Renal cortical epithelial cell (primary cell): ENCODE measurements at places on chromosomes 5 and 9. TPM values are rescaled to one million over a fixed set of nuclear protein-coding genes. Genes with fewer than 3 reads are reported as not detected.

PAEP gene
- total RNA-seq = not detected in 2 replicates

TPPP gene
- total RNA-seq = 0.17 and 0.25 TPM in 2 replicates

TNC gene
- 215 and 425 TPM in 2 replicates for total RNA-seq

PTGER4 gene
- 1.6 and 13.5 TPM in 2 replicates for total RNA-seq

ACTBL2 gene
- 5.6 and 8.0 TPM in 2 replicates for total RNA-seq

BTNL9 gene
- total RNA-seq = not detected in 2 replicates

ZNF354C gene
- 3.8 and 7.1 TPM in 2 replicates for total RNA-seq

GRIA1 gene
- not detected in 2 replicates for total RNA-seq

FOXD4 gene
- 0.20 TPM in 1 of 2 replicates, not detected in the other for total RNA-seq

ZFP37 gene
- total RNA-seq = 1.6 and 5.2 TPM in 2 replicates

LIFR gene
- total RNA-seq = 10.8 and 45.7 TPM in 2 replicates

TIMD4 gene
- total RNA-seq = 0.35 and 1.3 TPM in 2 replicates

SHOC1 gene
- 0.30 TPM in 1 of 2 replicates, not detected in the other for total RNA-seq

SPINK4 gene
- not detected in 2 replicates for total RNA-seq

ANKRD55 gene
- total RNA-seq = not detected in 2 replicates

NAIP gene
- 0.69 and 4.3 TPM in 2 replicates for total RNA-seq

FPGS gene
- 75.2 and 136 TPM in 2 replicates for total RNA-seq

DNA sequence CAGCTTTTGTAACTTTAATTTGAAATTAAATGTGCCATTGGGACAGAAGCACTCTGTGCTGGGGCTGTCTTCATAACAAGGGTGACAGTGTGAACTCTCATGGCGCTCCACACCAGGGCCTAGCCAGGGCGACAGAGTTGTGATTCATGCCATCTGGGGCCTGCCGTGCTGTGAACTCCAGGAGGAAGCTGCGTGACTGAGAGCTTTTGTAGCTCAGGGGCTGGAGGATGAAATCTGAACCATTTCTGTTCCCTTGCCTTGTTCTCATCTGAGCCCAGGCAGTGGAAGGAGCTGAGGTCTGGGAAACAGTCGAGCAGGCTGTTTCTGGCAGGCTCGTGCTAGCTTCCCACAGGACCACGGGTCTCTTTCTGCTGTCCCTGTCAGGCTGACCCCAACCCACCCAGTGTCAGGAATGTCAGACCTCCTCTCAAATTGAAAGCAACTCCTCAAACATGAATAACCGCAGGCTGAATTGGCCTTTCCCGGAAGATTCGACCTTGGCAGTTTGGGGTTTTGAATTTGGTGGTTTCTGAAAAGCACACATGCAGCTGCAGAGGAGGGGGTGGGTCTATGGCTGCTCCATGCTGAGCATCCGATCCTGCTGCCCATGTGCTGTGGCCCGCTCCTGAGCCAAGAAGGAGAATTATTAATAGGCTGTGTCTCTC is 69.2 kb upstream of the RPS23 start:
- no peak for DNase-seq

GRCh38 chr5:44294516-44294915 is 94.7 kb downstream of the FGF10 start:
- no peak for DNase-seq

DNA sequence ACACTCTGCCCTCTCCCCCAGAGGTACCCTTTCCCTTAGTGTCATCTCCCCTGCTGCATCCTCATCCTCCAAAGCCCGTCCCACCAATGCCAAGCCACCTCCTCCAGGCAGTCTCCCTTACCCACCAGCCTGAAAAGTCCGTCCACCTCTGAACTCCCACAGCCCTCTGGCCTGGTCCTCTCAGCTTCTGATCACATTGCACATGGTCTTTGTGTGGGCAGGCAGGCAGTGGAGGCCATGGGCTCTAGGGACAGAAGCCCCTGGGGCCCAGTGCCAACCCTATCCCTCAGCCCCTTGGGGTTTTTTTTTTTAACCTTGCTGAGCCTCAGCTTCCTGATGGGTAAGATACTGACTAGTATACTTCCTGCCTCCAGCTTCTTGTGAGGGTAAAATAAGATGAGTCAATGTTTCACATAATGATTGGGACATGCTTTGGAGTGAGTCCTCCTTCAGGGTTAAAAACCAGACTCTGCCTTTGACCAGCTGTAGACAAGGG is 19.4 kb downstream of the CSF1R start:
- peak; percentile 77 for DNase-seq

DNA sequence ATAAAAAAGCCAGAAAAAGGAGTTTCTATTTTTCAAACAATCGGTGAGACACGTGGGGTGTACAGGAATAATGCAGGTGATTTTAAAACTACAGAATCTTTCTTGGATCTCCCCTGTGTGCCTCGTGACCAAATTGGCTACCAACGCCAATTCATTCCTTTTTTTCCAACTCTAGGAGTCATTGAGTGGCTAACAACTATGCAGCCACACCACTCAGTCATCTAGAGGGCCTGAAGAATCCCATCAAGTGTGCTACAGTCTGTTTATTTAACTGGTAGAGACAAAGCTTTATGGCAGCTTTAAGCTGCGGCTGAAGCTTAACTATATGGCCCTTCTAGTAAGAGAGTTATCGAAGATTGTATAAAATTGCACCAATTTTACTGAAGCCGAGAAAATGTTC is 113.1 kb upstream of the NIPBL start:
- DNase-seq = no peak

GRCh38 chr5:1842004-1842819 is 40.5 kb downstream of the IRX4 start:
- DNase-seq = no peak

DNA sequence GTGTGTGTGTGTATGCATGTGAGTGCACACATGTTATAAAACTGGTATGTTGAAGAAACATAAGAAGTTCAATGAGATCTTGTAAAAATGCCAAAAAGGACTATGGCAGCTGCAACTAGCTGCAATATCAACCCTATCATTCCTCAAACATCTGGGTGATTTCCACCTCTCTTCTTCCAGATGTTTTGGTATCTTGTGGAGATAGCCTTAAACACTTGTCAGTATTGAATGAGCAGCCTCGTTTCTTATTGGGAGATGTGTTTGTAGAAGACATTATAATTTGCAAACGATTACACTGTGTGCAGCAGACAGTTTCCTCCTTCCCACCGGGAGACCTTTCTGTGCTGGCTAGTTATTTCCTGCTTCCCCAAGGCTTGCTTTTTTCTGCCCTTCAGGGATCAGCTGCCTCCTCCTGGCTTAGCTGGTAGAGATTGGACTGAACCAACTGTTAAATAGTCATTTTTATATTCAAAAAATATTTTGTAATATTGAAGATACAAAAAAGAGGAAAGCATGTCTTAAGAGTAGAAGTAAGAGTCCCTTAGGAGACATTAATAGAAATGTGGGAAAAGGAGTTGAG is 168.4 kb upstream of the MPDZ start:
- no peak for DNase-seq

DNA sequence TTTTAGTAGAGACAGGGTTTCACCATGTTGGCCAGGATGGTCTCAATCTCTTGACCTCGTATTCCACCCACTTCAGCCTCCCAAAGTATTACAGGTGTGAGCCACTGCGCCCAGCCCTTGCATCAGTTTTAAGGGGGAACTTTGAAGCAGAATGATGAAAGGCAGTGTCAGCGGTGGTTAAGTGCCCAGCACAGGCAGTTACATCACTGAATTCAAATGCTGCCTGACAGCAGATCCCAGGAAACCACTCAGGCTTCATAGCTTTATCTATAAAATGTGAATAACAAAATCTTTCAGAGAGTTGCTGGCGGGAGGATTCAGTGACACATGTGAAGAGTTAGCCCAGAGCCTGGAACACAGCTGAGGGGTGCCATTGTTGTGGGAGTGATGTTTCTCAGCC is 26.5 kb downstream of the FGF1 start:
- no peak for DNase-seq

- DNase-seq = no peak
Measured at GRCh38 chr5:67201897-67202549, 5.4 kb upstream of the CD180 start.

DNA sequence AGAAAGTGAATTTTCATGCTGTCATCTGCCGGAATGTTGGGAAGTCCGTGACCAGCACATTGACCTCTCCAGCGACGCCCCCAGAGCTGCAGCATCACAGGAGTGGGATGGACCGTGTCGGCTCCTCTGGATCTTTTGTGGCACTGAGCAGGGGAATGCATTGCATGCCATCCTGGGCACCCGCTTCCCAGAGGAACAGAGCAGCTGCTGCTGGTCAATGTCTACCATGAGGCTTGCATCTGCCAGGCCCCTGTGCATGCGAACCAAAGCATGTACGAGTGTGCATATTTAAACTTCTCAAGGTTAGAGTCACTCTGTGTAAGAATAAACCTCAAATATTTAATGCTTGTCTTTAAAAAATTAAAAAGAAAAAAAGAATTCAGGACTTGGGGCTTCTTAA is 414.8 kb downstream of the GADD45G start:
- no peak for DNase-seq

GRCh38 chr5:98490348-98490747 is 283.1 kb upstream of the RGMB start:
- DNase-seq = no peak

GRCh38 chr9:135757356-135757755 is 55.4 kb downstream of the KCNT1 start:
- DNase-seq = no peak

- no peak for DNase-seq
Measured at GRCh38 chr5:54852007-54852406, 133.4 kb downstream of the ESM1 start.

GRCh38 chr9:16385590-16385989 is 484.9 kb downstream of the BNC2 start:
- DNase-seq = peak; percentile 64

DNA sequence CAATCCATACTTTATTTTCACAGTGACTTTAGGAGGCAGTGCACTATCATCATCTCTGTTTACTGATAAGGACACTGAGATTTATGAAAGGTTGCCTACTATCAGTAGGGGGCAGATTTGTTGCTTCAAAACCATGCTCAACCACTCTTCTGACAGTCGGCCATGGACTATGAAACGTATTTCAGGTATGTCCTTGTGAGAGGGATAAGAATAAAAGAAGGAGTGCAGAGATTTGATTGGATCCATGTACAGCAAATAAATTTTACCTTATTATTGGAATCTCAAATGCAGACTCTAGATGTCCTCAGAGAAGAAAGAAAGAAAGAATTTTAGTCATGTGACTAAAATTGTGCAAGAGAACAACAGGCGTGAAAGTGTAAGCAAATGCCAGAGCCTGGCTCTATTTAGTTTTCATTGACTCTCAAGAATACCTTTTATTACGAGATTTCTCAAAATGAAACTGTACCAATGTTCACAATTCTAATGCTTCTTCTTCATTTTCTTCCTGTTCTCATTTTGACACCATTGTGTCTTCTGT is 296.6 kb upstream of the RASA1 start:
- DNase-seq = peak; percentile 47

- peak; percentile 33 for DNase-seq
Measured at GRCh38 chr9:18857769-18858168, 175.2 kb downstream of the SAXO1 start.

DNA sequence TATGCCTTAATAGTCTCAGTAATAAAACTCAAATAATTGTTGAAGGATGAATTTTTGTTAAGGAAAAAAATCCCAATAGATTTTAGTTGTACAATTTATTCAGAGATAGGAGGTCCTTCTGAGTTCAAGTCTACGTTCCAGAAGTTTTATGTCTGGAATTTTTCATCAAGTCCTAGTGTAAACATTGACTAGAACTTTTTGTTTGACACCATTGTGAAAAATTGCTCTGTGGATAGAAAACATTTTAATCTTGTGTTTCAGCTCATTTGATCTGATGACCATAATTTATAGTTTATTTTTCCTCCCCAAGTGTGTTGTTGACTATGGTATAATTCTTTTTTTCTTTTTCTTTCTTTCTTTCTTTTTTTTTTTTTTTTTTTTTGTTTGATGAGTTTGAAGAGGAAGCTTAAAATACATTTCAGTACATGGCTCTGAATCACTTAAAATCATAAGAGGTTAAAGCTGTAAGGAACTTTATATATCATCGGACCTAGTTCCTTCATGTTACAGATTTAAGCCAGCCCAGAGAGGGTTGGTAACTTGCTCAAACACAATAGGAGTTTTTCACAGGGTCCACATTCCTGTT is 20.7 kb downstream of the ITGA1 start:
- no peak for DNase-seq

- DNase-seq = no peak
Measured at GRCh38 chr5:90638878-90639277, 80.3 kb downstream of the ADGRV1 start.

GRCh38 chr9:19941874-19942273 is 153.0 kb upstream of the SLC24A2 start:
- DNase-seq = no peak

DNA sequence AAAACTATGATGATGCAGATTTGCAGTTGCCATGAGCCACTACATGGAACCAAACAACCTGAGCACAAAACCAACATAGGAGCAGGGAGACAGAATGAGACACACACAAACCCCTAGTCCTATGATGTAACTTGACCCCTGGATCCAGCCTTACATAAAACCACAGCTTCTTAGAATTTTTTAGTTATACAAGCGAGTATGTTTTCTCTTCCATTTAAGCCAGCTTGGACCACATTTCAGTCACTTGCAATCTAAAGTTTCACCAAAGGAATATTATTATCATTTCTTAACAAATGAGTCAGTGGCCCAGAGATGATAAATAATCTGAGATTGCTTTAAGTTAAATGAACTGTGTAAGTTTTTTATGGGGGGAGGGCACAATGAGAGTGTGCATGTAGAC is 6.8 kb downstream of the SPOCK1 start:
- DNase-seq = peak; percentile 20

- DNase-seq = no peak
Measured at GRCh38 chr9:86788456-86788855, 158.8 kb downstream of the GAS1 start.

DNA sequence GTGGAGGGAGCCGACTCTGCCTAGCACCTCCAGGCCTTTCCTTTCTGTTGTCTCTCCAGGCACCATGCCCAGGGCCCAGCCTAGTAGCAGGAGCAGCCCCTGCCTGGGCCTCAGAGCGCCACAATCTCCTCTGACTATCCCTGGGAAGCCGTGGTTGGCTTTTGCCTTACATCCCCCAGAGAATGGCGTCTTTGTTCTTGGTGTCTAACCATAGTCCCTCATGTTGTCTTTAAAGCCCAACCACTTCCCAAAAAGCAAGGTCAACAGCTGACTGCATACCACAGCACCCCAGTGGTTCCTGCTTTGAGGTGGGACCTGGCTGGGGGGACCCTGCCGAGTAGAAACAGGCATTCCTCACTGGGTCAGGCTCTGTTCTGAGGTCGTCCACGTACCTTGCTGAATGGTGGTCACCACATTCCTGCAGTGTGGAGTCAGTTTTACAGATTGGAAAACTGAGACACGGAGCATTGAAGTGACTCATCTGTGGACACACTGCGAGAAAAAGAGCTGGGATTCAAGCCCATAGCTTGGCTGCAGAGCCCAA is 13.7 kb upstream of the CERCAM start:
- DNase-seq = no peak

DNA sequence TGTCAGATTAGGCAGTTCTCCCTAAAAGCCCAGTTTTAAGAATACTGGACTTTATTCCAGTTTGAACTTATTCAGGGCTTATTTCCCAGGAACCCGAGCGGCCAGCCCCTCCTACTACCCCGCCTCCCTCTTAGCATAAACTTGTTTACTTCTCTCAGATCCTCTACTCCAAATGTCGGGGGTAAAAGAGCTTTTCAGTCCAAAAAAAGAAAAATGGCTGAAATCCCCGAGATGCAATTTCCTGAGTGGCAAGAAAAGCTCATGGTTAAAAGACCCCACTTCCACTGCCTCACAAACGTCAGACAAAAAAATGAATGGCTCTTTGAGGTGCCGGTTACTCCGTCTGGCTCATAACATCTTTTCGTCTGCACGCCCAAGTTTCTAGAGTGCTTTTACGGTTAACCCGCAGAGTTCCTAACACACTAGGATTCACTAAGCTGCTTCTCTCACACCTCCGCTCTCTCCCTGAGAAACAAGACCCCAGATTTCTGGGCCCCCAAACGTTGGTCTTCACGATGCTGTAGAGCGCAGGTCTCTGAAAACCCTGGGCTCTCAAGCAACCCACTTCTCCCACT is 402 bp downstream of the BRD8 start:
- DNase-seq = peak; percentile 45
